ENCODE measurements at places on chromosomes 11 and 22.

DNA sequence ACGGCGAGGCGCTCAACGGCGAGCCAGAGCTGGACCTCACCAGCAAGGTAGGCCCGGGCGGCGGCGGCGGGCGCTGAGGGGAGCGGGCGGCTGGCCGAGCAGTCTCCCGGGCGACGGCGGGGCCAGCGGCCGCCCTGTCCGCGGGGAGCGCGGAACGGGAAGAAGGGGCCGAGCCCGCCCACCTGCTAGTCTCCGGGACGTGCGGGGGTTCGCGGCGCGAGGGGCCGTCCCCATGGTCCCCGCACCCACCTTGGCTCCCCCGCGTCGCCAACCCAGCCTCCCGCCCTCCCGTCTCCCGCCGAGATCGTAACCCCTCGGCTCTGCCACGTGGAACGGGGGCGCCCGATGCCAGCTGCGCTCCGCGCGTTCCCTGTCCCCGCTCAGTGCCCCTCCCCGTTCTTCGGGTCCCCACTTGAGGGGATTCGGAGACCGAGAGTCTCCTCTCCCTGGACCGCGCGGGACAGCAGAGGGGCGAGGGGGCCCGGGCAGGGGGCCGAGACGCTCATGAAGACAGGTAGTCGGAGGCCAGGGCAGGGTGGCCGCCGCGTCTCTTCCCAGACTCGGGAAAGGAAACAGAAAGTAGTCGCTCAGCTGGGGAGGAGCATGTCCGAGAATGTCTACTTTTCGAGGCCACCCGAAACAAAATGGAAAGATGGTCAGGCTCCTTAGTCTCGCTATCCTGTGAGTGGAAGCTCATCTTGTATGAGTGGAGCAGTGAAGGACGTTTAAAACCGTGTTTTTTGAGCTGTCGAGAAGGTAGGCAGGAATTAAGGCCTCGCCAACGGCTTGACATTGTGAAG lies 557 bp downstream of the GTPBP1 start:
- DNase-seq, result no peak

- no peak for DNase-seq
Measured at GRCh38 chr11:34960277-34960676, 43.9 kb downstream of the PDHX start.

GRCh38 chr11:67059671-67060070 lies 3.0 kb downstream of the RHOD start:
- DNase-seq, result no peak

DNA sequence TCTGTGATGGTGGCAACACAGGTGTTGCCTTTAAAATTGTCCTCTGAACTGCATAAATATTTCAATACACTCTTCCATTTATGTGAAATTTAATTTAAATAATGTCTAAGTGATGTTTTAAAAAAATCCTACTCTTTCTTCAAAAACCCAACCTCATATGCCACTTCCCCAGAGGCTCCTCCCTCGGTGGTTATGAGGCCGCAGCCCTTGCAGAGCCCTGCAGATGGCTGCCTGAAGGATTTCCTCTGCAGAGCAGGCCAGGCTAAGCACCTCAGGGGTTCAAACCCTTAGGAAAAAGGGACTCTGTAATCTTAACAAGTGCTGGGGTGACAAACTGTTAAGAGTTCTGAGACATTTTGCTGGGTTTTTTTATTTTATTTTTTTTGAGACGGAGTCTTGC lies 25.2 kb downstream of the MORC2 start:
- no peak for DNase-seq

DNA sequence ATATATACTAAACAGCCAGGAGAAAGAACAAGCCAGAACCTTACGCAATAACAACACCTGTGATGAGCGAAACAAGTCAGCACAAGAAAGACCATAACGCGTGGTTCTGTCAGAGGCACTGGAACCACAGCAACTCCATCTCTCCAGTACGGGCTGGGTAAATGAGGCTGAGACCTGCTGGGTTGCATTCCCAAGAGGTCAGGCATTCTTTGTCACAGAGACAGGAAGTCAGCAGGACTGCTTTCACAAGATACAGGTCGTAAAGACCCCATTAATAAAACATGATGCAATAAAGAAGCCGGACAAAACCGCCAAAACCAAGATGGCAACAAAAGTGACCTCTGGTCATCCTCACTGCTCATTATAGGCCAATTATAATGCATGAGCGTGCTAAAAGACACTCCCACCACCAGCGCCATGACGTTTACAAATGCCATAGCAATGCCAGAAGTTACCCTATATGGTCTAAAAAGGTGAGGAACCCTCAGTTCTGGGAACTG lies 21.7 kb downstream of the TPST2 start:
- DNase-seq, result no peak

DNA sequence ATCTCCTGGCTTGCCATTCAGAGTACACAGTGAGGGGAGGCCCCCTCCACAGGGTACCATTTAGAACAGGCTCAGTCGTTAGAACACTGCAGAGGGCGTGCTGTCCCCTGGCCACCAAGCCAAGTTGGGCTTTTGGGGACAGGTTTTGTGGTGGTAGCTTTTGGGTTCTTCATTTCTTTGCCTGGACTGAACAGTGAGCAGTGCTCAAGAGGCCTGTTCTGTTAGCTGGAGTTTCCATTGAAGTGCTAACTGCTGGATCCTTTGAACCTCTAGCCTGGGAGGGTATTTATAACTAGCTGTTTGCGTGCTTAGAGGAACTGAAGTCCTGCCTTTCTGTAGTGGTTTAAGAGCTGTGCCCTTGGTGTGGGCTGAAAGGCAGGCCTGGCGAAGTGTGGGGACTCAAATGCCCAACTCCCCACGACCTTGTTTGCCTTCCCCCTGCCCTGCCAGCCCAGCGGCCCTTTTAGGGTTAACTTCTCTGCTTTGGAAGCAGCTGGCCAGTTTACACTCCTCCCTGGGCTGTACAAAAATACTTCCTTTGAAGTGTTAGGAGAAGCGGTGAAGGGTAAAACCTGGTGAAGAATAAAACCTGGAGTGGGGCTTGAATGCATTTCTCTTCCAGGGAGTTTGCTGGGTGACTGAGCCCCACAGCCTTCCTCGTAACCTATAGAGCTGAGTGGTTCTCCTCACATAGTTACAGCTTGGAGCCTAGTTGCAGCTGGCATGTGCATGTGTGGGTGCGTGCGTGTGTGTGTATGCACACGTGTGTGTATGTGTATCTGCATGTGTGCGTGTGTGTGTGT lies 34.6 kb downstream of the ZNRF3 start:
- peak; percentile 76 for DNase-seq

- no peak for DNase-seq
Measured at GRCh38 chr11:118610225-118610772, 2.9 kb downstream of the PHLDB1 start.

- DNase-seq, result no peak
Measured at GRCh38 chr11:131674051-131674755, 303.8 kb downstream of the NTM start.

DNA sequence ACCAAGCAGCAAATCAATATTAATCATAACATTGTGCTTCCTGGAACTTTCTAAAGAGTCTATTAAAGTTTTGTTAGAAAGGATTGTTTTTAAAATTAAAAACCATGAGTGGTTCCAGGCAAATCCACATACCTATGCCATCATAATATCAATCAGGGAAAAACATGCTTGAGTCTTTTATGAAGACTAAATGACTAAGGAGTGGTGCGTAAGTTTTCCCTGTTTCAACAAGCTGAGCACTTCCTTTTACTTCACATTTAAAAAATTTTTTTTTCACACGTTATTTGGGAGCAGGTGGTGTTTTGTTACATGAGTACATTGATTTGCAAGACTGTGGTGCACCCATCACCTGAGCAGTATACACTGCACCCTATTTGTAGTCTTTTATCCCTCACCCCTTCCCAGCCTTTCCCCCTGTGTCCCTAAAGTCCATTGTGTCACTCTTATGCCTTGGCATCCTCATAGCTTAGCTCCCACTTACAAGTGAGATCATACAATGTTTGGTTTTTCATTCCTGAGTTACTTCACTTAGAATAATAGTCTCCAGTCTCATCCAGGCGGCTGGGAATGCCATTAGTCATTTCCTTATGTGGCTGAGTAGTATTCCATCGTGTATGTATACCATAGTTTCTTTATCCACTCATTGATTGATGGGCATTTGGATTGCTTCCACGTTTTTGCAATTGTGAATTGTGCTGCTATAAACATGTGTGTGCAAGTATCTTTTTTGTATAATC lies 1190.3 kb upstream of the RAG2 start:
- DNase-seq, result no peak

- DNase-seq, result no peak
Measured at GRCh38 chr11:1820463-1821325, 14.1 kb upstream of the SYT8 start.

GRCh38 chr11:5736396-5736795 lies at the start of gene OR56B1:
TSS of gene OR56B1 (plus strand) at chr11:5736448. CDS start at chr11:5736517, 69 bp downstream.
- no peak for DNase-seq

- no peak for DNase-seq
Measured at GRCh38 chr11:128152796-128153696, 434.3 kb downstream of the ETS1 start.

DNA sequence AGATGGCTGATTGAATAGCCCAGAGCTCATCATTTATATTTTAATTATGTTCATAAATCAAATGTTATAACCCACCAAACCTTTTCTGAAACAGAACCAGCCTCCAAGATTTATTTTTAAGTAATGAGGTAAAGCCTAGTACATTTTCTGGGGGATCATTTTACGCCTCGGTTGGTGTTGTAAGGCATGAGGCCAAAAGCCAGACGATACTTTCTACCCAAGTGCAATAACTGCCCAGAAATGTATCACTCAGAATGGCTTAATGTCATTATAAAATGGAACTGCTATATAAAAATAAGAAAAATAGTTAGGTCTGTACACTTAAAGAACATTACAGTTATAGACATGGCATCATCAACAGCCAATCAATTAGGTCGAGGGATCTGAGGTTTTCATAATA lies 283.3 kb downstream of the CADM1 start:
- no peak for DNase-seq

- DNase-seq, result no peak
Measured at GRCh38 chr22:30890686-30891442, 77.7 kb downstream of the MORC2 start.

DNA sequence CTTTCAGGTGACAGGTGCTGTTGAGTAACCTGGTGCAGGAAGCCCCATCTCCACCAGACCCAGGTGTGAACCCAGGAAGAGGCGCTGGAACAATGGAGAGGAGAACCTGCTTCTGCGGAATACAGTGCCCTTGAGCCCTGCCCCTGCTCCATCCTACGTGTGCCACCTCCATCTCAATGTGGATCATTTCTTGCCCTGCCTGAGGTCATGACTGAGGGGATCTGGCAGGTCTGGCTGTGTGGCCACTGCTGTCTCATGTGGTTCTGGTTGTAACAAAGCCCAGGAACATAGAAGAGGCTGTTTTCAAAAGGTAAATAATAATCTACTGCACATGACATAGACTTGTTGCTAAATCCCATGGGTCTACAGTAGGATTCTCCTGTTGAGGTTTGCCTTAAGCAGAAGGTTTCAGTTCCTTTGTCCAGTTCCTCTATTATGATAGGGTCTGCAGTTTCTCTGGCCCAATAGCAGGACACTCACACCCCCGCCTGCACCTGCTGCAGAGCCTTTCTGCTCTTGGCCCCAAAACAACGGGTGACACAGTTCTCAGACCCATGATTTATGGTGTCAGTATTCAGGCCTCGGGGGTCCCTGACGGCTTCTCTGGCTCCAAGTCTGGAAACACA lies 113.5 kb upstream of the IGLL5 start:
- no peak for DNase-seq

DNA sequence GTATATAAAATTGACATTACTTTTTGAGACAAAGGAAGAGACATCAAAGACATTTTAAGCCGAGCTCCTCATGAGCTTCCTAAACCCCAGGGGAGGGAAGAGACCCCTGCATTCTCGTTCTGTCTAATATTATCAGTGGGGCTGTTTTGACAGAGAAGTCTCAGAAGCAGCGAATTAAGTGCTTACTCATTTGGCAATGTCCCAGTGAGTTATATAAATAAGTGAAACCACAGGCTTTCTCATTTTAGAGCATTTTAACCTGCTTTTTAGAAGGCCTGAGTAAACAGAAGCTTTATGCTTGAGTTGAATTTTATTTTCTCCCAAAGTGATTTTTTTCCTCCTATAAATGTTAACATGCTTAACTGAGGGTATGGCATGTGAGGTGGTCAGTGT lies 23.2 kb upstream of the C1QTNF4 start:
- DNase-seq, result no peak

GRCh38 chr11:117034901-117035300 lies 63.3 kb downstream of the SIK3 start:
- no peak for DNase-seq

- DNase-seq, result no peak
Measured at GRCh38 chr11:13277768-13278608, at the start of gene BMAL1. TSS of gene BMAL1 (plus strand) at chr11:13277790. CDS start at chr11:13354309, 76,519 bp downstream.

DNA sequence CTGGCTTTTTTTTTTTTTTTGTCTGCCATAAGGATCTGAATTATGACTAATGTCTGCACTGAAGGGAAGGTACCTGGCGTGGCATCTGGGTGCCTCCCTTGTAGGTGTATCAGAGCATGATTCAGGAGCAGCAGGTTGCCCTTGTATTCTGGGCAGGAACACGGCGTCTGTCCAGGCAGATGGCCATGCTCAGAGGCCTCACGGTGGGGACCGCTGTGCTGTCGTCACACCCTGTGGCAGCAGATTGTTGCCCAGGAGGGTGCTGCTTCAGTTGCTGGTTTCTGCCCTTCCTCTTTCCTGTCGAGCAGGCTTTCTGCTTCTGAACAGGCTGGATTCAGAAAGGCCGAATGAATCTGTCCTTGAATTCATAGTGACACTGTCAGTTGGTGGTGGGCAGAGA lies 11.0 kb downstream of the ZNRF3 start:
- DNase-seq, result no peak

DNA sequence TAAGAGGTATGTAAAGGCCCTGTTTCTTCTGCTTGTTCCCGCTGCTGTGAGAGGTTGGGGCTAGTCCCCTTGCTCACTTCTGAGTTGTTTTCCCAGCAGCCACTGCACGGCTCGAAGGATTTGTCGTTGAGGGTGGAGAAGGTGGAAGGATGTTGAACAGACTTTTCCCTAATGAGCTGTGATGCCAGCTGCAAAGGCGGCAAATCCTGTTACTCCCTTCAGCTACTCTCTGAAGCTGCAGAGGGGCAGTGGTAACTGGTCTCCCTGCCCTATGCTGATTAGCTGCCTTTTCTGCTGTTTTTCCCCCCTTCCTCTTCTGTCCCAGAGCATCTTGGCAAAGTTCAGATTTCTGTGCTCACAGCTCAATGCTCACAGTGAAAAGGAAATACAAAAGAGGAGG lies 90.4 kb upstream of the SLC25A18 start:
- no peak for DNase-seq

- DNase-seq, result no peak
Measured at GRCh38 chr22:24025475-24025874, 14.4 kb downstream of the CABIN1 start.

DNA sequence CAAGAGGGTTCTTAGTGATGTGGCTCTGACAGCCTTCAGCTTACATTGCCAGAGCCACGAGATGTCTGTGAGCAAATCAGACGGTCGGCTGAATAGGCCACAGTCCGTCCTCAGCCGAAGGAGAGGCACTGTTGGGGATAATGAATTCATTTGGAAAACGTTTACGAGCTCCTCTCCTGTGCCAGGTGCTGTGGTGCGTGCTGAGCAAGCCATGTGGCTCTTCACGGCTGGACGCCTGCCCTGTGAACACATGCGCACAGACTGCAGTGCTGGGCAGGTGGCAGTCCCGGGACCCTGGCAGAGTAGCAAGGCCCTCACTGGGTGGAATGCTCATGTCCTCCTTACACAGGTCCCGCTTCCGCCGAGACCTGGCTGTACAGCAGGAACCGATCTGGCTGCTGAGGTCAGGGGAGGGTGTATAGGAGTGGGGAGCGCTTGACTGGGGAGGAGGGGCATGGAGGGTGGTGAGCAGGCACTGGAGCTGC lies 6.8 kb downstream of the TBC1D22A start:
- DNase-seq, result no peak

- no peak for DNase-seq
Measured at GRCh38 chr11:33402066-33402465, 144.9 kb downstream of the HIPK3 start.

GRCh38 chr22:31896472-31896871 lies 47.9 kb upstream of the YWHAH start:
- no peak for DNase-seq

Measured in right renal cortex interstitium (tissue), 3 donors.